Lung (tissue), 17 donors: ENCODE measurements at places on chromosomes 5 and 9.

DNA sequence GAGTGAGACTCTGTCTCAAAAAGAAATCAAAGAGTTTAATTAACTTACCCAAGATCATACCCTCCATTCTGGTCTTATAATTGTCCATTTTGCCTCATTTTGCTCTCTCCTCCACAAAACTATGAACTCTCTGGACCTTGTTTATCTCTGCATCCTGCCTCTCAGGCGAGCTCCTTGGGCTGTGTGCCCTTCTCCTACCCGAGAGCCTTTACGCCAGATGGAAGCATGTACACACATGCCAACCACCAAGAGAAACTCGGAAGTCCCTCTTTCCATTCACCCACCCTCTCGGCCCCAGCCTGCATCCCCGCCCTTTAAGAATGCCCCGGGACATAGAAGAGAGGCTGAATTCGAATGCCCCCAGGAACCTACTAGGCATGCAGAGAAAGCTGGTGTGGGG, 25.9 kb downstream of the CPLX2 start:
- DNase-seq: no peak

DNA sequence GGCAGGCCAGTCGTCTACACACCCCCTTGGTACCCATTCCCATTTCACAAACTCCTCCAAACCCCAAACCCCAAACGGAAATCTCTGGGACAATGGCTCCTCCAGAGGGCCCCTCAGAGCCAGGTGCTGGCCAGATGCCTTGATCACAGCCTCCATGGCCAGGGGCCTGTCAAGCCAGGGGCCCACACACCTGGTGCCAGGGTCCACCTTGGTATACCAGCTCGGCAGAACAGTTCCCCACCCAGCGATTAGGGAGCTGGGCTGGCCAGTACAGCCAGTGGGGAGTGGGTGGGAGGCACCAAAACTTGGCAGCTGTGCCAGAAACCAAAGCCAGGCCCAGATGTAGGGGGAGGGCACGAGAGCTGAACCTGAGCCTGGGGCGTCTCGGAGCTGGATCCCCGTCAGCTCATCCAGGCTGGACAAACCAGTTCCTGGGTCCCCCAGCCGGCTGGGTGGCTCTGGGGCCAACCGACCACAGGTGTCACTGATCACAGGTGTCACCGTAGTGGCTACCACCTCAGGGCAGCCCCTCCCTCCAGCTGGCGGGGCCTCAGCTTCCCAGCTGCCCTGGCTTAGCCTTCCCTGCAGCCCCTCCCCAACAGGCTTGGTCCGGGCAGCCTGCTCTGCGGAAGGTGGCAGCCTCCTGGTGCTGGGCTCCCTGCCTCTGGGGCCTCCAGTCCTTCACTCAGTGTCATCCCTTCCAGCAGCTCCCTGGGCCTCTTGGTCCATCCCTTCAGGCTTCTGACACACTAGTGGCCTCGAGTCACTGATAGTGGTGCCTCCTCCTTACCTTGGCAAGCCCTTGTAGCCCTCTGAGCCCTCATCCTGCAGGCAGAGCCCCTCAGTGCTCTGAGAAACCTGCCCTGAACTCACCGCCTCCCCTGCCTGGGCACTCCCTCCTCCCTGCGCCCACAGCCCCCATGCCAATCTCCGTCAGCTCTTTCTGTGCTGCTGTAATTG, 6.6 kb upstream of the RMND5B start:
- no peak for DNase-seq

DNA sequence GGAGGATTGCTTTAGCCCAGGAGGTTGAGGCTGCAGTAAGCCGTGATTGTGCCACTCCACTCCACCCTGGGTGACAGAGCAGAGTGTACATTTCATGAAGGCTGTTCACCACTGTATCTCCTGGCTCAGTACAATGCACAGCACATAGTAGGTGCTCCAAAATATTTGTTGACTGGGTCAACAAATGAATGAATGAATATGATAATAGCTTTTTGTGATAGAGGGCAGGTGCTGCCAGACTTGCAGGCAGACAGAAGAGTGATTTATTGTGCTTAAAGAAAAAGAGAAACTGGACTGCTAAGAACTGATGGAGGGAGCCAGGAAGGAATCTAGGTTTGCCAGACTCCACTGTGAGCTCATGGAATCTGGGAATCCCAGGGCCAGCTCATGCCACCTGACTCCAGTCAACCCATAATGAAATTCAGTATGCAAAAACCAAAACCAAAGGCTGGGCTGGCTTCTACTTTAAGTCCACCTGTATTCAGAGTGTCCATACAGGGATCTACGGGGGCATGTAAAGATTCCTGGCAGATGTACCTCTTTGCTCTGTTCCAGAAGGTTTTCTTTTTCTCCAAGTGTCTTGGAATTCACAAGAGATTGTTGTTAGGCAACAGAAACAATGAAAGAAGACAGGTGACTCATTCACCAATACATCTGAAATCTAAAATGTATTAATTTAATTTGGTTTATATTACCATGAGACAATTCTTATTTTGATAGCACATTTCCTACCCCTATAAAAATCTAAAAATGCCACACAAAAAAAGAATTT, 15.5 kb upstream of the CTNNA1 start:
- DNase-seq: no peak

GRCh38 chr5:78397831-78398230, 37.4 kb downstream of the SCAMP1 start:
- no peak for DNase-seq

DNA sequence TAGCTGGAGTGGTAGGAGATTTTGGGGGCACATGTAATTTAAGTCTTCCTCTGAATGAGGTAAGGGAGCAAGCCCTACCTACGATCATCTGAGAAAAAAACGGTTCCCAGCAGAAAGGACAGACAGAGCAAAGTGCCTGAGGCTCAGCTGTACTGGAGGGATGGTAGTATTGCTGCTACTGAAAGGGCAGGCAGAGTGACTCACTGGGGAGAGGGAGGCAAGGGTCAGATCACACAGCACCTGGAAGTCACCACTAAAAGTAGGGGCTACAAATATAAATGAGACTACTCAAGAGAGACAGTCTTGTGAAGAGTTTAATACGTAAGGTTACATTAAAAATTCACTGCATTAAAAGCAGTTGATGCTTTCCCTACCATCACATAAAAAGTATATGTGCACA, 75.9 kb downstream of the NFIB start:
- DNase-seq: no peak

- no peak for DNase-seq
These were observed 14.4 kb downstream of the SH3PXD2B start for GRCh38 chr5:172439785-172440477.

DNA sequence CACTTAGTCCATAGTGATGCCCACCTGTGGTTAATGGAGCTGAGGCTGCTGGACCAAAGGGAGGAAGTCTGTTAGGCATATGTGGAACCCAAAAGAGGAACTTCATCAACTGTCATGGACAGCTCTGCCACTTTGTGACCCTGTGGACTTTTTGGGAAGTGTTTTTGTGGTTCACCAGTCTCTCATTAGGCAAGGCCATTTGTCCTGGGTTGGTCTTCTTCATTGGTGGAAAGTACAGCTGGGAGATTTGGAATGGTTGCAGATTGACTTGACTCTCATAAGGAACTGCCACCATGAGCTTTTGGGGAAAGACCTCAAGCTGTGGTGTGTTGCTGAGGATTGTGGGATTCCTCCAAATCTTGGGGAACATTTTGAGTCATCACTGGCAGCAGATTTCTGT, 31.9 kb upstream of the IL12B start:
- no peak for DNase-seq

GRCh38 chr5:178349075-178349511, 116.5 kb upstream of the PHYKPL start:
- DNase-seq: no peak

DNA sequence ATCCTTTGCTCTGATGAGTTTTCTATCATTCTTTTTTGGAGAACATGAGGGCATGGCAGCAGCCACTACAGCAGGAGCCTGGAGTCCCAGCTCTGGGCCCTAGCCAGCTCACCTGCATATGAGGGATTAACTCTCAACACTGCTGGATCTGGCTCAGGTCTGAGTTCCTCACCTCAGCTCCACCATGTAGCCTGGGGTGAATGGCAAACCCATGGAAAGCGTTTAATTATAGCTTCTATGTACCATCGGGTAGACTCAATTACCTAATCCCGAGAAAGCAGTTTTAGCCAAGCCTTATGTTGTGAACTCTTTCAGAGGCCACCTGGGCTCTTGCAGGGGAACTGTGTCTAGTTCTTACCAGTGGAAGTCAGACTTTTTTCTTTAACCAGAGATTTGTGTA, 3.9 kb upstream of the S100Z start:
- no peak for DNase-seq

DNA sequence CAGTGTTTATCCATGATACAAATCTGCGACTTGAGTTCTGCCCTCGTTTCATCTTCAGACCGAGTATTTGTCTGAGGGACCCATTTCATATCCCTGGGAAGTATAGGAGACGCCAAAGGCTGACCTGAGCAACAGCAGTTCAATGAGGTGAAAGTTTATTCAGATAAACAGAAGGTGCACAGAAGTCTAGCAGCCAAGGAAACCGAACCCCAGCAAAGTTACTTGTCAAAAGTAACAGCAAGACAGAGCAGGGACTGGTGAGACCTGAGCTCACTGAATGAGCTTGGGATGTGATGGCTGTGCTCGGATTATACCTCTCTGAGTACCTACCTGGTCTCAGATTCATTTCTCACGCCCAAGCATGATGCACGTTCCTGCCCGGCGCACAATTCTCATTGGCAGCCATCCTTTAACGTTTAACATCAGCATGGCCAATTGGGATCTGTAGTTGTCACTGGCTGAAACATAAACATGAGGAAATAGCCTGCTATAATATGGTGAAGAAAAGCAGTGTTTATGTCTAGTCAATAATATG, 599 bp downstream of the LYRM7 start:
- DNase-seq: peak; percentile 13

DNA sequence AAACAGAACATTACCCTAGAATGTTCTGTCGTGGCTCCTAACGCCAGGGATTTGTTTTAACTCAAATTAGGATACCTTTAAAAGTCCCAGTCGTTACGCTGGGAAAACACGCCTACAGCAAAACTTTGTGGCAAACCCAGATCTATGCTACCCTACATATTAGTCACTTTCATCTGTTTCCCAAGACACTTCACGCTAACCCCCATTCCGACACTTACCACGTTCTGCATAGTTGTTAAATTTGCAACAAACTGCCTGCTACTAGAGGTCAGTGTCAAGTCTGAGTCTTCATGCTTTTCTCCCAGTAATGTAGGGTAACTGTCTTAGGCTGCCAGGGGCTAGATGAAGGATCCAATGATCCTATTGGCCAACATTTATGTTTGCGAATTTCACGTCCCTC, 140.3 kb downstream of the RASEF start:
- DNase-seq: no peak

DNA sequence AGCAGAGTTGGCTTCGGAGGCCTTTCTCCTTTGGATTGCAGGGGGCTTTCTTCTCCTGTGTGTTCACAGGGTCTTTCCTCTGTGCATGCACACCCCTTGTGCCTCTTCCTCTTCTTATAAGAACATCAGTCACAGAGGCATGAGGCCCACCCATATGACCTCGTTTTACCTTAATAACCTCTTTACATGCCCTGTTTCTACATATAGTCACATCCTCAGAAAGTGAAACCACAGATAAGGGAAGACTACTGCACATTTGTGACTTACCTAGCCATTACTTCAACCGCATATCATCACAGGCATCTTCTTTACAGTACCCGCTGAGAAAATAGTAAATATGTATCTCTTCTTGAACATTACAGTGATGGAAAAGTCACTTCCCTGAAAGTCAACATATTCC, 204.9 kb upstream of the TARS1 start:
- DNase-seq: no peak

- no peak for DNase-seq
These were observed 52.4 kb downstream of the CSNK1A1 start for GRCh38 chr5:149498724-149499336.

GRCh38 chr5:87268970-87269377, 1.3 kb downstream of the RASA1 start:
- DNase-seq: peak; percentile 22

GRCh38 chr5:153755913-153756500, 265.5 kb downstream of the GRIA1 start:
- DNase-seq: no peak
